Effector CD4-positive, alpha-beta T cell (primary cell): ENCODE measurements at places on chromosomes 2 and 18.

GRCh38 chr2:192286093-192286701, 91.5 kb upstream of the TMEFF2 start:
- no peak for DNase-seq

- no peak for DNase-seq
Measured at GRCh38 chr18:68532328-68532885, 182.5 kb downstream of the TMX3 start.

DNA sequence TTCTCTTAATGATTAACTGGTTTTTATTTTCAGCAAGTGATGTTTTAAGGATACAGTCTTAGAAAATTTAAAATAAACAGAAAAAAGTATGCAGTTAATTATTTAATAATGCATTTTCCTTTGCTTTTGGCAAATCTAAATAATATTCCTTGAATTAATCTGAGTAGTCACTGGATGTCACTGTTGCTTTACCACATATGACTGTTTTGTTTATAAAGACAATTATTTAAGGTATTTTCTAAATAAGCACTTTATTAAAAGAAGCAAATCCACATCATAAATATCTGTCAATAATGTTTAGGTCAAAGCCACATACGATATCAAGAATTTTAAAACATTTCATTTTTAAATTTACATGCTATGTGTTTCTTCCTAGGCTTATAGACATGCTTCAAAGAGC, 40.6 kb upstream of the TFPI start:
- no peak for DNase-seq

DNA sequence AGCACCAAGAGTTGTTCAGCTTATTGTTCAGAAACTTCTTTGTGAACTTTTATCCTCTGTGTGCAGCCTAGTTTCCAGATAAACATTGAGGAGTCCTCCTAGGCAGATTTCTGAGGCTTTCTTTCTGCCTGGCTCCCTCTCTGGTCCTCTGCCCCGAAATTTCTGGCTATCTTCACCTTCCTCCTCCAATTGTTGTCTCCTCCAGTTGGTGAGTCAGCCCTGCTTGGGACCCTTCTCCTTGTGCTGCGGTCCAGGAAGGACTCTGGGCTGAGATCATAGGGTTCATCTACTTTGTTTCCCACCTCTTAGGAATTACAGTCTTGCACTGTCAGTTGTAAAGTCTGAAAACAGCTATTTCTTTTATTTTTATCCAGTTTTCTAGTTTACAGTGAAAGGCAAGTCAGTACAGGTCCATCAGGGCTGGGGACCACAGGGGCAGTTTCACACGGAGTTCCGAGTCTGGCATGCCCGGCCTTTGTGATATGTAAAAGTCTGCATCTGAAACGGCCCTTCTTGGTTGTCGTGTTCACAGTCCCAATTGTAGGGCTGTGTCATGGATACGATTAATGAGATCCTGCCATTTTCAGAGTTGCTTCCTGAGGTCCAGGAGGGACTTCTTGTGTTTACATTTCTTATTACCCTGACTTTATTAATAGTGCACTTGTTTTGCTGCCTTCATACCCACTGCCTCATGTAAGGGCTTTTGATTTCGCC, 100.8 kb downstream of the SMC6 start:
- DNase-seq, result no peak

- no peak for DNase-seq
Measured at GRCh38 chr18:23401400-23402347, 51.4 kb upstream of the RIOK3 start.

- DNase-seq, result no peak
Measured at GRCh38 chr2:75709297-75709696, 1.4 kb downstream of the GCFC2 start.

DNA sequence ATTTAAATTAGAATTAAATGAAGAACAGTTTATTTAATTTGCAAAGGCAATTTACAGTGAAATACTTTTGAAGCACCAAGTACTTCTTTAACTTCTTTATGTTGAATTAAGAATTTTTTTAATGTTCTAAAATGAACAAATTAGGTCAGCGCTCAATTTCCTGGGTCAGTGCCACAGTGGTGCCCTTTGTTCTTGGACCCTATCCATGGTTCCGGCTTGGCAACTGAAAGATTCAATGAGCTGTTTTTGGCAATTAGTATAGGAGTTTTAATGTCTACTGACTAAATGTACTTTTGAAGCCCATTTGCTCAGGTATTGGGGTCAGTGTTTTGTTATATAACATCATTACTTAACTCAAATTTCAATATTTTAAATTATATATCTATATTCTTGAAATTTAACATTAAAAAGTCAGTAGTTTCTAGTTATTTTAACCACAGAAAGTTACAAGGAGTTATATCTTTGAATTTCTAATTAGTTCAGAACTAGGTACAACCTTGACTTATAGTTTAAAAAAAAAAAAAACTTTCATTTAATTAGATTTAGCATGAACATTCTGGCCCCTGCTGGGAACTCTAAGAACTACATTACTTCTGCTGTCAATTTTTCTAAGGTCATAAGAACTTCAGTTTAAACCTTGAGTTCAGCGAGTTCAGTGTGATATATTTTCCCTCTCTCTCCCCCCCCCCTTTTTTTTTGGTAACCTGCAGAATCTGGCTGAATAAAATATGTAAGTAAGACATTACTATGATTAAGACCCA, 7.6 kb upstream of the MSTN start:
- no peak for DNase-seq

DNA sequence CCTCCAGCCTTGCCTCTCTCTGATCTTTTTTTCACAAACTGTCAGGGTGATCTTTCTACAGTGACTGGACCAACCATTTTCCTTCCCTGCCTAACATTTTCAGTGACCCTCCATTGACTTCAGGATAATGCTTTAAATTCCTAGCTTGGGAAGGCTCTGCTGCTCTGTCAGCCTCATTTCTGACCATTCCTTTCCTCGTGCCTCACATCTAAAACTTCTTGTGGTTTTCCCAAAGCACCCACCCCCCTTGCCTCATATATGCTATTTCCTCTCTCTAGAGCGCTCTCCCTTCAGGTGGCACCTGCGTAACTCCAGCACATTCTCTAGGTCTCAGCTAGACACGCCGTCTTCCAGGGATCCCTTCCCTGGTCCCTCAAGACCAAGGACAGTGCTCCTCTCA, 37.2 kb downstream of the DRC1 start:
- no peak for DNase-seq

- DNase-seq, result no peak
Measured at GRCh38 chr2:101476605-101477208, 1.8 kb upstream of the RFX8 start.

DNA sequence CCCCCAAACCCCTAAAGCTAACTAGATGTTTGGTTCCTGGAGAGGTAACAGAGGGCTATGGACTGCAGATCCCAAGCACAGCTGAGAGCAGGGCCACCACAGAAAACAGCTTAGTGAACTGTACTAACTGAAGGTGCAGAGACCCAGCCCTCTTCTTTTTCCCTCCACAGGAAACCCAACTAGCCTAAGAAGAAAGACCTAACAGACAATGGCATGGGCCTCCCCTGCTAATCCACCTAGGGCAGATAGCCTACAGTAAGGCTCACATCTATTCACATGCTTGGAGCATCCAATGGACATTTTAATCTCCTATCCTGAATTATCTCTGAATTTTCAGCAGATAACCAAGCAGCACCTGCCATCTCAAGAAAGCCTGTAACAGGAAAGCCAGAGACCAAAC, 8.8 kb upstream of the FECH start:
- no peak for DNase-seq

DNA sequence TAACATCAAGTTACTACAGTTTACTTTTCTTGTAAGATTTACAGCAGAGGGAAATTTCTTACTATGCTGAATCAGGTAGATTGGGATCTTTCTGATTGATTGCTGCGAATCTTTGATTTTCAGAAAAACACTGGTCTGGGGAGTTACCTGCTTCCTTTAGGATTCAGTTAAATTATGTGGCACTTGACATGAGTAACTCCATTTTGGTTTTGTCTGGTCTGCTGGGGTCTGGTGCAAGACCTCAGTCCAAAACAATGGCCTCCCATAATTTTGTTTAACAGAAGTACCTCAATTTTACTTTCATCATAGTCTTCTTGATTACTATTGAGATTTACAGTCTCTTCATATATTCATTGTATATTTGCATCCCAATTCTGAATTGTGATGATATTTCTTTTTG, 775.5 kb downstream of the TRIB2 start:
- DNase-seq, result no peak

- no peak for DNase-seq
Measured at GRCh38 chr2:216520112-216520511, 21.5 kb downstream of the RPL37A start.

GRCh38 chr18:9095297-9096006, 7.0 kb upstream of the NDUFV2 start:
- peak; percentile 34 for DNase-seq

- DNase-seq, result no peak
Measured at GRCh38 chr2:11389551-11390398, 45.3 kb upstream of the ROCK2 start.

- DNase-seq, result peak; percentile 15
Measured at GRCh38 chr18:44725300-44726058, 44.8 kb downstream of the SETBP1 start.
